ENCODE measurements at places on chromosomes 2 and 18.
A peak's percentile ranks its signal among the peaks of the same experiment; 100 is the strongest.

GRCh38 chr2:205563646-205564045, 118.7 kb upstream of the NRP2 start:
- no peak for DNase-seq

GRCh38 chr2:43222475-43223309, 3.7 kb downstream of the ZFP36L2 start:
- DNase-seq, result no peak

DNA sequence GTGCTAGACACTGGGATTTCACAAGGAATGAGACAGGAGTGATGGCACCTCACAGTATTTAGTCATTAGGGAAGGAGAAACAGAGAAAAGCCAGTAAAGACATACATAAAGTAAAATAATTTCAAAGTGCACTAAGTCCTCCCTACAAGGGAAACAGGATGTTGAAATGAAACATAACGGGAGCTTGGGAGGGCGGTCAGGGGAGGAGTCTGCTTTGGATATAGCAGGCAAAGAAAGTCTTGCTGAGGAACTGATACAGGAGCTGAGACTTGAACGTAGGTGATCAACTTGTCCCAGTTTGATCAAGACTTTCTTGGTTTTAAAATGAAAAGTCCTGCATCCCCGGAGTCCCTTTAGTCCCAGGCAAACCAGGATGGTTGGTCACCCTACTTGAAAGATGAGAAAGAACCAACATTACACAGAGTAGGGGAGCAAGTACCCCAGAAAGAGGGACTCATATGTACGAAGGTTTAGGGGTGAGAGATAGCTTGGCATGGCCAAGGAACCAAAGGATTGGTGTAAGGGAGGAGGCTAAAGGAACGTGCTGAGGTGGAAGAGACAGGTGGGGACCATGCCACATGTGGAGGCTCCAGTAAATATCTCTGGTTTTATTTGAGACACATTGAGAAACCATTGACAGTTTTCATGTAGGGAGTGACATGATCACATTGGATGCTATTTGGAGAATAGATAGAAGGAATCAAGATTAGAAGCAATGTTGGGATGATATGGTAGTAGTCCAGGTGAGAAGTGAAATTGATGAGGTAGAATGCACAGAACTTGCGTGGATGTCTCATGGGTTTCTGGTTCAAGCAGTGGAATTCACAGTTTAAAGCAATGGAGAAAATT, 28.4 kb downstream of the FBXO48 start:
- no peak for DNase-seq

DNA sequence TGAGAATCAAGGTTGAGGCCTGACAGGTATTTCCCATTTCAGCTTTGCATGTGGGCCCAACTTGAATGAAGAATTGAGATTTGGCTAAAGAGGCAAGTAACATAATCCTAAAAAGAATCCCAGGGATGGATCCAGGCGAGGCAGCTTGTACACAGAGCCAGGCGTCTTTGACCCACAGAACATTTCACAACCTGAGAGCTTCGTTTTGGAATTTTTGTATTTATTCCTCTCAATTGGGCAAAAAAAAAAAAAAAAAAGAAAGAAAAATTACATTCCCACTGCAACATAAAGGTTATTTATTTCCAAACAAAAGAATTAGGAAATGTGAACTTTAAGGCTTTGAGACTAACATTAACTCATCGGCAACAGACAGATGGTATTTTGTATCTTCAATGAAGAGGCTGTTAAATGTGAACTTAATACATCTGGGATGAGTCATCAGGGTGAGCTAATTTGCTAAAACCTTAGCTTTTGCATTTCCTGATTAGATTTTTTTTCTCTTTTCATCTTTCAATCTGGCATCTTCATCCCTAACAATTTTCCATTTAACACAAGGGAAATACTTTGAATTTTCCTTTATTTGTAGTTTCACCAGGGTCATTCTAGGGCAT, 478.5 kb upstream of the TNP1 start:
- no peak for DNase-seq

DNA sequence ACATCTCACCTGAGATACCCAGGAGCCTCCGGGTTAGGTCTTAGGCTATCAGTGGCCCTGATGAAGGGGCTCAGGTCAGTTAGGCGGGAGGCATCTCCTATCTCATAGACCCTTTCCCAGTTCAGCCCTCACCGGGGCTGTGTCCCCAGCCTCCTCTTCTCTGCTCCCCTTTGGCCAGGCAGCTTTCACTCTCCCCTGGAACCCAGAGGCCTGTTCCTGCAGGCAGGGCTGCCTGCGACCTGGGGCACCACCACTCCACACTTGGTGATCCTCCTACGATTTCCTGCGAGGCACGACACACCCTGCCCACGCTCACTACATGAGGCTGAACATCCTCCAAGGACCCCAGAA, 51.2 kb downstream of the SFXN5 start:
- no peak for DNase-seq

GRCh38 chr18:79868811-79869541, 71.2 kb downstream of the KCNG2 start:
- DNase-seq, result no peak

- DNase-seq, result no peak
Observed at GRCh38 chr2:216507220-216508160, 8.8 kb downstream of the RPL37A start.

DNA sequence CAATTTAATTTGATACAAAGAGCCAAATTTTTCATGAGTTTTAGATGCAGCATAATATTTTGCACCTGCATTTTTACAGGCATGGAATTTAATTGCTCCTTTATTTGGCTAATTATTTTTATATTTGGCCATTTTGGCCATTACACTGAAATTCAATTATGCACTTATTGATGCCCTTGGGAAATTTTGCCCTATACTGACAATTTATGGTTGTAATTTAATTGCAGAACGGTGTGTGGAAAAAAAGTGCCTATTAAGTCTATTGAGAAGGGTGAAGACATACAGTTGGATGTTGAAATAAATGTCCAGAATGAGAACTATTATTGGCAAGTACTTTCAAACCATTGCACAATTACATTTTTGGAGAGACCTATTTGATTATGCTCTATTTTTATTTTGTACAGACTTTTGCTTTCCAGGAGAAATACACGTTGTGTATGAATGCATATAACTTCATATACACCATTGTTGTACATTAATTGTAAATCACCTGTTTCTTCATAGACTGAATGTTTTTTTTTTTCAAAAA, 1319.3 kb upstream of the CDH2 start:
- no peak for DNase-seq

GRCh38 chr2:240596080-240596460, 9.5 kb downstream of the CAPN10 start:
- DNase-seq, result no peak

GRCh38 chr2:233857511-233858141, 3.3 kb upstream of the HJURP start:
- no peak for DNase-seq

- no peak for DNase-seq
Observed at GRCh38 chr2:44778671-44779476, 162.6 kb upstream of the SIX3 start.

- DNase-seq, result no peak
Observed at GRCh38 chr2:219433666-219434467, 776 bp upstream of the SPEG start.

- no peak for DNase-seq
Observed at GRCh38 chr2:8627692-8628085, 54.2 kb upstream of the ID2 start.

GRCh38 chr18:34604591-34604990, 105.5 kb upstream of the DTNA start:
- DNase-seq, result no peak

DNA sequence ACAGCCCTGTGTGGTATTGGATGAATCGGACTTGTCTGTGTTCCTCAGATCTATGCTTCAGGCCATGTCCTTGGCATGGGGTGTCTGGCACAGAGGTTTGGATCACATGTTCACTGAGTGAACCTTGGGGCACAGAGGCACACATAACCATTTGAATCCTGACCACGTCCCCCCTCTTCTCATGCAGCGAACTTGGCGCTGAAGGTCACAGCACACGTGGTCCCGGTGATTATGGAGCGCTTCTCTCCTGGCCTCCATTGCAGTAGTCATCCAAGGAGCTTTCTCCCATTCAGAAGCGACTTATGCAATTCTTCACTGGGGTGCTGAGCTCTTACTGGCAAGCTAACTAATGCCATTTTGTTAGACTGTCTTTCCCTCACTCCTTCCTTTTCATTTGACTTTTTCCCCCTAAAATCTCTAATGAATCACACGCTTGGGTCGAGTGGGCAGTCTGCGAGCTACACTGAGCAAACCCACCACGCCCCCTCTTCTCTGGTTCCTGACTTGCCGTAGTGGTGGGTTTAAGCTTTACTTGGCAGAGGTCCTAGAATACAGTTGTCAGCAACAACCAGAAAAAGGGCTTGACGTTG, 59.4 kb downstream of the KCNG2 start:
- DNase-seq, result no peak

- no peak for DNase-seq
Observed at GRCh38 chr2:107712857-107713256, 113.8 kb upstream of the RGPD4 start.

- DNase-seq, result no peak
Observed at GRCh38 chr2:65054749-65055421, 1.3 kb upstream of the CEP68 start.

- no peak for DNase-seq
Observed at GRCh38 chr2:21396252-21396651, 272.5 kb downstream of the TDRD15 start.

- DNase-seq, result no peak
Observed at GRCh38 chr18:44497311-44497710, 183.4 kb upstream of the SETBP1 start.

- DNase-seq, result no peak
Observed at GRCh38 chr2:62200291-62200841, 4.5 kb downstream of the B3GNT2 start.

- DNase-seq, result no peak
Observed at GRCh38 chr18:60130284-60130683, 230.5 kb downstream of the PMAIP1 start.

- no peak for DNase-seq
Observed at GRCh38 chr2:83705146-83705545, 753.9 kb downstream of the SUCLG1 start.

GRCh38 chr2:127217470-127218325, 2.4 kb downstream of the CYP27C1 start:
- no peak for DNase-seq

- no peak for DNase-seq
Observed at GRCh38 chr18:10570622-10571021, 44.8 kb downstream of the NAPG start.

GRCh38 chr2:217685255-217685605, 317.6 kb downstream of the TNS1 start:
- DNase-seq, result peak; percentile 7

- no peak for DNase-seq
Observed at GRCh38 chr2:41867553-41867952, 180.3 kb upstream of the PKDCC start.

DNA sequence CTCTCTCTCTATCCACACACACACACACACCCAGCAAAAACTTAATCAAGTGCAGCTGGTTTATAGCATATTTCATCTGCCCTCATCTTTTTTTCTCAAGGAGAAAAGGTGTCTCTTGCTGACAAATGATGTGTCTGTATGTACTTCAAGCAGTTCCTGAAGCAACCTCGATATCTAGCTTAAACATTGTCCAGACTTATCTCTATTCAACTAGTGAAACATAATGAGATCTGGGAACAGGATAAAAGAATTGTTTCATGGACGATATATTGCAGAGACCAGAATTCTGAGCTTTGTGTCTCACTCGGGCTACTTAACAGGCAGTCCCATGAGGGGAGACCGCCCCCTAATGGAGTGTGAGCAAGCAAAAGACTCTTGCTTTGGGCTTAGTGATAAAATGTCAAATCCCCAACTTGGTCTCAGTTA, 929.2 kb upstream of the SOX11 start:
- DNase-seq, result peak; percentile 69

DNA sequence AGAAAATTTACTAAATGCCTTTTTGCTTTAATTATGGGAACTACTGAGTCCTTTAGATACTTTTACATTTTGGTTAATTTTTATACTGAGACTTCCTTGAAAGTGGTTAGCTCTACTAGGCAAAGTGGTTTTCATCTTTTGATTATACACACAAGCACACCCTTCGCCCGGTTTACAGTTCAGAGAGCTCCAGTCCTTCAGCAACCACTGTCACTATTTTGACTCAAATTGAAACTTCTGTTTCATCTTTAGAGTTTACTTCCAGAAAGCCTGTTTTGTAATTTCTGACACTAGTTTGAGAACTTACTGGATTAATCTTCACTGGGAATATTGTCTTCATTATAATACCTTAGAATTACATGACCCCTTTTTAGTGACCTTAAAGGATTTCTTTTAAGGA, 140.3 kb upstream of the FOSL2 start:
- no peak for DNase-seq

GRCh38 chr2:182668671-182669070, 47.4 kb upstream of the DNAJC10 start:
- peak; percentile 63 for DNase-seq

DNA sequence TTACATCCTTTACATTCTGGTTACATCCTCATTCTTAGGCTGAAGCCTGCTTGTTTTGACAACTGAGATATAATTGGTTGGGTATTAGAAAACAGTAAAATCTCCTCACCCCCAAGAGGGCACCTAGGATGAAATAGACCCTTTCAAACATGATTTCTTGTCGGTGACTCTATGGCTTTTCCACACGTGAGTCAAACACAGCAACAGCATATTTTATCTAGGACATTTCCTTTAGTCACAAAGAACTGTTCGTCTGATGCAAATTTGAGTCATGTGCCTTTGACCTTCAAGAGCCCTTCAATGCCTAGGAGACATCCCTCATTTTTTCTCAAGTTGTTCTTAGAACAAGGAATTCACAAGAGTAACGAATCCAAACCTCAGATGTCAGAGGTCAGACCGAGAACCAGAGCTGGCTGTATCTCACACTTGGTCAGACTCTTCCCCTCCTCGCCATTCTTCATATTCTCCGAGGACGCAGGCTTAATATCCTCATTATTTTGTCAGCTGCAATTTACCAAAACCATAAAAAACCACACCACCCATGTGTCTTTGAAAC, 60.5 kb upstream of the ALKAL2 start:
- DNase-seq, result no peak

DNA sequence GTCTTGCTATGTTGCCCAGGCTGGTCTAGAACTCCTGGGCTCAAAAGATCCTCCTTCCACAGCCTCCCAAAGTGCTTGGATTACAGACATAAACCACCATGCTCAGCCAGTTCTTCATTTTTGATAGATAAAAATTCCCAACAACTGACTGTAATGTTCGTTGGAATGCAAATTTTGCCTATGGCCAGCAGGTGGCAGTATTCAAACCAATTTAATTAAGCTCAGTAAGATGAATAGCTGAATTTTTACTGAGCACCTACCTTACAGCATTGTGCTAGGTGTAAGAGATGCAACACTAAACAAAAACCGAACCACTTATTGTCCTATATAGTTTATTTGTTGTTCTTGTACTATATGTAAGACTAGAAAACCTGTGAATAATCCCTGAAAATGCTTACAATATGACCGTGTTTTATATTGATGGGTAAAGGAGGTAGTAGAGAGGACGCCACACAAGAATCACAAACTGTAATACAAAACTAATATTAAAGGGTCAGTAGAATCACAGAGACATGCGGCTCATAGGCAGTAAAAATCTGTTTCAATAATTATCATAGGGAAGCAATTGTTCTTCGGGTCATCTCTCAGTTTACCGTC, 8.2 kb upstream of the TMEM182 start:
- no peak for DNase-seq
